ENCODE measurements at places on chromosomes 3 and 15. TPM values are rescaled to one million over a fixed set of nuclear protein-coding genes. Genes with fewer than 3 reads are reported as not detected.

NUP210 gene
- 69.8 TPM for total RNA-seq

DNA sequence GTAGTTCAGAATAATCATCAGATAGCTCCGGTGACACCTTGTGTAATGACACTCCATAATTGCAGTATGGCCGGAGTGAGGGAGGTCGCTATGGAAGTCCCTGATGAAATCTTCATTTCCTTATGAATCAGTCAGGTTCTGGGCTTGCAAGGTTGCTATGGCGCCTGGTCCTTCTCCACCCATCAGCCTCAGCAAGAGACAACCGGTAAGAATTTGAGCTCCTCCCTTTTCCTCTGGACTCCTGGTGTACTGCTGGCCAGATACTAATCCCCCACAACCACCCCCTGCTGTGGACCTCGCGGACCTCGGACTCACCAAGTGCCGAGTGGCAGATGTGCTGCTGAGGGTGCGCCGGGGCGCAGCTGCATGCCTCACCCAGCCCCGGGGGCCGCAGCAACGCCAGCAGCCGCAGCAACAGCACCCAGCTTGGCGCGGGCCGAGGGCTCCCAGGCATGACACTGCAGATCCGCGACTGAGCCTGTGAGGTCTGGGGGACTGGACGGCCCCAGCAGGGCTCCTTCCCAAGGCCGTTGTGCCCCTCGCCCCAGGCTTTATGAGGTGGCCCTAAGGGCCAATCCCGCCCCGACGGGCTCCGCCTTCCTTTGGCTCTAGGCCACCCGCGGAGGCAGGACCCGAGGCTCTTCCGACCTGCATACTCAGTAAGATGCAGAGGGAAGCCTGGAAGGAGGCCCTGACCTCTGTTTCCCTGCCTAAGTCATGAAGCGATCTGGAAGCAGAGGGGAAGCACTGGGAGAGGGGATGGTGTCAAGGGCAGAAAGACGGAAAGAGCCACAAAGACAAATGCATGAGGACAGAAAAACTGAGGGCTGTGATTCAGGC, at the start of gene TIMP4:
TIMP4 (minus strand) TSS at position 526 of the 840 bp plus-strand sequence; CDS start at position 454, 72 bp downstream.
- DNase-seq = peak; percentile 49

NDUFB4 gene
- 237 TPM for total RNA-seq

IGSF10 gene
- 0.60 TPM for total RNA-seq

DNA sequence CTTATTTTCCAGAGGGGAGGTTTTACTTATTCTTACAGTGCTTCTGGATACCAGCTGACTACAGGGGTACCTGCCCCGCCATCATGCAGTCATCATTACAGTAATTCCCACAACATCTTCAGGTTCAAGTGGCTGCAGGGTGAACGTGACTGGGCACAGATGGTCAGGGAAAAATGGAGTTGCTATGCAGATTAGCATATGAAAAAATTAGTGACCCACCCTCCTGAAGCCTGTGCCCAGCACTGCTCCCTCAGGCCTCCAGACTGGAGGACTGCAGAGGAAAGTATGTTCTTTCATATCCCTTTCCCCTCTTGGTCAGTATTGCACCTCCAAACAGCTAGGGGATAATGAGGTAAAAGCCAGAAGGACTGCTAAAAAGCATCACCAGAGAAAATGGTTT, 937.9 kb downstream of the TUSC7 start:
- DNase-seq = no peak

DNA sequence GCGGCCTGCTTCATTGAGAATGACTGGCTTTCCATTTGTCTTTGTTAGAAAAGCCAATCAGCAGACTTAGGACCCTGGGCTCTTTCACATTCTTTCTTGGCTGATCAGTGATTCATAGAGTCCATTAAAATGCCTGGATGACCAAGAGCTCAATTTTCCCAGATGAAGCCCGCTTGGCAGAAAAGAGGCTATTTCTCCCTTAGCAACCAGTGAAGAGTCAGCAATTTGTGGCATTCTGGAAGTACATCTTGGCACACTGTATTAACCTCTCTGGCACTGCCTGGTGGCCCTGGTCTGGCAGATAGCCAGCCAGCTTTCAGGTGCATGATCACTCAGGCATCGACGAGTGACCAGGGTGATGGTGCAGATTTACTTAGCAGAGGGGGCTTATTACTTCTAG, 145.7 kb upstream of the PLAAT1 start:
- DNase-seq = no peak

FMN1 gene
- total RNA-seq = 3.6 TPM

DNA sequence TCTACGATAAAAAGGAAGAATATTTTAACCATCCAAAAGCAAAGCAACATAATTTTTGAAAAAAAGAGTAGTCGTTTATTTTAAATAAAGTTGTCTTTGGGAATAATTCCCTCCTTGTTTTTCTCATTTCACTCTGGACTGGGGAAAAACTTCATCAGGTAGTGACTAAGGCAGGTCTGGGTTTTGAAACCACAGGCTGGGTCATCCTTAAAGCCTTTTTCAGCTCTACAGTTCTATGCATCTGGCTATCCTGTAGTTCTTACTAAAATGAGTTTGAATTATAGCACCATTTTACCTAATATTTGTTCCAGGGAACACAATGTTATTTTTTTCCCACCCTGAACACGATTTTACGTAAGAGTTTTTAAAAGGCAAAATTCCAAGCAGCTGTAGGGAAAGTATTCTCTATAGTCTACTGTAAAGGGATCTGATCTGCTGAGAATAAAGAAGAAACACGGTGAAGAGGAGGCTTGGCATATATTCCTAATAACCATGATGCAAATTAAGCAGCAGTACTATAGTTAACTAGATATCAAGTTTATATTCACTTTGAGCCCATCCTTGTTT, 107.7 kb downstream of the OSBPL10 start:
- no peak for DNase-seq

- DNase-seq = no peak
Observed at GRCh38 chr3:110741891-110742290, 329.7 kb upstream of the NECTIN3 start.

DNA sequence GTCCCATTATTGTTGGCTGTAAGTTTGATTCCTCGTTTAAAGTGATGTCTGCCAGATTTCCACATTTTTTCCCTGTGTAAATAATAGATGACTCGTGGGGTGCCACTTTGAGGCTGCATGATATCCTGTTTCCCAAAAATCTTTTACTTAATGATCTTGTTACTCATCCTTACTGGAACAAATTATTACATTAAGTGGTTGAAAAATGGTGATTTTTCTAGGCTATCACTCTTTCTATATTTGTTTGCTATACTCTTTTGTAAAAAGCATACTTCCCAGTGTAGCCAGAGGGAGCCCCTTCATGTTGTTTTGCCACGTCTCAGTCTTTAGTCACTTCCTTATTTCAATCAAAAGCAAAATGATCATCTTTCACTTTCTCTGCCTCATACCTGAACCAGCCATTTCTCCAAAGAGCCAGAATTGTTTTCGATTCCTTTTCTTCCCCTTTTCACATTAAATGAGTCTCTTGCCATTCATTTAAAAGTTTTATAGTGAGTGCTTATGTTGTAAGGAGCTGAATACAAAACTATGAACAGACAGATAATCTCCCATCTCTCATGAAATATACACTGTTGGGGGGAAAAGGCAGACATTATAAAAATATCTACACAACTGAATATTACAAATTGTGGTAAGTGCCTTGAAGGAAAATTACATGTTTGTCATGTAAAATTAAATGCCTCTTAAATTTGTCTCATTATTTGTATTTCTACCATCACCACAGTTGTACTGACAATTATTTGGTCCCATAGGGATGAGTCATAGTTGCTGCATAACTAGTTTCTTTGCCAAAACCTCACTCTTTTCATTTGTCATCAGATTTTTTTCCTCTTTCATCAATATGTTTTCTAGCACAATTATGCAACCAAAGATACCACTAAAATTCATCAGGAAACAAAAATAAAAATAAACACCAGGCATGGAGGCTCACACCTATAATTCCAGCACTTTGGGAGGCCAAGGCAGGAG, 41.5 kb downstream of the ADGRG7 start:
- DNase-seq = no peak

GPR156 gene
- total RNA-seq = 0.72 TPM

C3orf85 gene
- not detected for total RNA-seq

CSPG4 gene
- total RNA-seq = 3.6 TPM

GRCh38 chr3:163776743-163777142, 1301.6 kb downstream of the SI start:
- no peak for DNase-seq

DNA sequence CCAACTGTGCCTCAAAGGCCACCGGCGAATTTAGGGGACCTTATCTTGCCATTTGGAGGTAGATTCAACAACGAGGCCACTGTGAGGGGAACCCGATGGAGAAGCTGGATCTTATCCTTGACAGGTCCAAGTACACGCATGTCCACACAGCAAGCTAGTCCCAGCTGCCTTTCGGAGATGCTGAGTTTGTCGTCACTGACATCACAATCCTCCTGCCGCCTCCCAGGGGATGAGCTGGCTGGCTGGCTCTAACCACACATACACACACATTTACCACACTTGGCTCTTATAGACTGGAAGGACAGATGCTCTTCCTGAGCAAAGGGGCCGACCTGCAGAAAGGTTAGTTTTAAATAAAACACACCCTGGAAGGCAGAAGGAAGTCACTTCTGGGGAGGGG, 176.3 kb downstream of the STT3B start:
- no peak for DNase-seq

DNA sequence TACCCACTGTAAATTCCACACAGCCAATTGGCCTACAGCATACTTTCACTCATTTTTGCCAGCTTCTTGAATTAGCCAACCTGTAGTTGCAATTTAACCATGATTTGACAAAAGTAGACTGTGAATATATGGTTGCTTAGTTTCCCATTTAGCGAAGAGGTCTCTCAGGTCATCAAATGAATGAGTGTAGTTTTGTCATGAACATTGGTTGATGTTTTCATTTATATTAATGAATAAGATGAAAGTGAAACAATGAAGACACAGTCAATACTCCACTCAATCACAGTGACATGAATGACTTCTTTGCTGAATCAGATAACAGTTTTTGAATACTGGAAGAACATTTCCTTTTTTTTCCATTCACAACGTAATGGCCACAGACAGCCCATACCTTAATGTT, 15.3 kb upstream of the FAM3D start:
- DNase-seq = no peak

DNA sequence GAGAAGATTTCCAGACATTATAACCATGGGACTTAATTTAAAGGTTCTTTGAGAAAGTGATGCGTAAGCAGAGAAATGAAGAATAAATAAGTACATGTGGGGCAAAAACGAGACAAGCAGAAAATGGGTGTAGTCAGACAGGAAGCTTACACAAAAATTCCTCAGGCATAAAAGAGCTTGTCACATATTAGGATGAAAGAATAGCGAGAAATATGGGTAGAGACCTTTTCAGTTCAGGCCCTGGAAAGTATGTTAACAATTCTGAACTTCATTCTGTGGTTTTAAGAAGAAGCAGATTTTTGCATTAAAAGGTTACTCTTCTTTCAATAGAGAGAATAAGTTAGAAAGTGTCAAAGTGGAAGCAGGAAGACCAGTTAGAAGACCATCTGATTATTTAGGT, 352.4 kb downstream of the ROBO1 start:
- DNase-seq = no peak

- no peak for DNase-seq
Observed at GRCh38 chr15:92595506-92596381, 59.8 kb downstream of the FAM174B start.

- DNase-seq = no peak
Observed at GRCh38 chr3:128112357-128112968, 11.1 kb downstream of the RUVBL1 start.

- DNase-seq = no peak
Observed at GRCh38 chr3:132749786-132750185, 27.6 kb upstream of the NPHP3 start.

DNA sequence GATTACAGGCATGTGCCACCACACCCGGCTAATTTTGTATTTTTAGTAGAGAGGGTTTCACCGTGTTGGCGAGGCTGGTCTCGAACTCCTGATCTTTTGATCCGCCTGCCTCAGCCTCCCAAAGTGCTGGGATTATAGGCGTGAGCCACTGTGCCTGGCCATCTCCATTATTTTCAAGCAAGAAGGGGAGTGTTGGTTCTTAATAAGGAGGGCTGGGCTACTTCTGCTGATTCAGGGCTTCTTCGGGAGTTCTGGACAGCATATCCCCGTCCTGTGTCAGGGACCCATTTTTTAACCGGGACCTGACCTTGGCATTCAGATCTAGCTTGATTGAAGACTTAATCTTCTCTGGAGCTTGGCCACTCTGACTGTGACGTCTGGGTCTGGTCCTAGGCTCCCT, 74.1 kb upstream of the SYN2 start:
- DNase-seq = no peak

- no peak for DNase-seq
Observed at GRCh38 chr15:62446984-62447383, 281.9 kb upstream of the C2CD4B start.

CHRNA5 gene
- 23.3 TPM for total RNA-seq

Data from WTC11 (cell line).